Activated CD4-positive, alpha-beta T cell treated with anti-CD3 and anti-CD28 coated beads, Interleukin-2, amount 10 ng/mL, durations not matched to agents 24 days and 14 days (primary cell): ENCODE measurements at places on chromosomes 13 and 19. TPM values are rescaled to one million over a fixed set of nuclear protein-coding genes. Genes with fewer than 3 reads are reported as not detected.

Gene CLDN10
- total RNA-seq, result not detected in 2 replicates

Gene FFAR3
- 0.21 and 0.69 TPM in 2 replicates for total RNA-seq

Gene IGFL2
- total RNA-seq, result 0.33 and 0.40 TPM in 2 replicates

Gene CEACAM1
- total RNA-seq, result 8.6 and 9.0 TPM in 2 replicates

Gene PODNL1
- not detected in 2 replicates for total RNA-seq

Gene THSD1
- total RNA-seq, result 0.14 and 0.21 TPM in 2 replicates

Gene FCHO1
- total RNA-seq, result 91.9 and 96.2 TPM in 2 replicates

DNA sequence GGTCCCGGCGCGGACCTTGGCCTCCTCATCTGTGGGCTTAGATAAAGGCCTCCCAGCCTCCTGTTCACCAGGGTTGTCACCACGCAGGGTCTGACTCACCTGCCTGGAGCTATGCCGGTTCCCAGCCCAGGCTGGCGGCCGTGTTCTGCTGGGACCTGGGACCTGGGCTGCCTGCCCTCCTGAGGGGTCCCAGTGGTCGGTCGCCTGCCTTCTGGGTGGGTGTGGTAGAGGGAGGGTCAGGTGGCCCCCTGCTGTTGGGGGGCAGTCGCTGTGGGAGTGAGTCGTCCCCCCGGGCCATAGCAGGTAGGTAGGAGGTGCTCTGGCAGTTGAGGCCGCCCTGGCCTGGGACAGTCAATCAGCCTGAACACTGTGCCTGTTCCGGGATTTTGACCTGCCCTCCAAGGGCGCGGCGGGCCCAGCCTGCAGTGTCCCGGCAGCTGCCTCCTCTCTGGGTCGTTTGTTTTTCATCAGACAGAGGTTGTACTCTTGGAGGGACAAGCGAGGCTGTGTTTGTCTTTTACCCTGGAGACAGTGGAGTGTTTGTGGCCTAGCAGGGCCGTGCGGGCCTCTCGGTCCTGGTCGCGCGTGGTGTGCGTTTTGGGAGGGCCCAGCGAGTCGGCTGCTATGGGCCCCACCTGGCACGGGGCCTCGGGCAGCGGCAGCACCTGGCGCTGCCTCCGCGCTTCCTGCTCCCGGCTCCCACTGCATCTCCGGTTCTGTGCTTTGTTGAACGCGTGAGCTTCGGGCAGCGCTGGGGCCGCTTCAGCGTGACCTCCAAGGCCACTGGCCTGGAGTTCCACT, 2.6 kb downstream of the ADAT3 start:
- DNase-seq, result no peak

- DNase-seq, result no peak
Observed at GRCh38 chr19:13937479-13938300, 527 bp downstream of the PODNL1 start.

DNA sequence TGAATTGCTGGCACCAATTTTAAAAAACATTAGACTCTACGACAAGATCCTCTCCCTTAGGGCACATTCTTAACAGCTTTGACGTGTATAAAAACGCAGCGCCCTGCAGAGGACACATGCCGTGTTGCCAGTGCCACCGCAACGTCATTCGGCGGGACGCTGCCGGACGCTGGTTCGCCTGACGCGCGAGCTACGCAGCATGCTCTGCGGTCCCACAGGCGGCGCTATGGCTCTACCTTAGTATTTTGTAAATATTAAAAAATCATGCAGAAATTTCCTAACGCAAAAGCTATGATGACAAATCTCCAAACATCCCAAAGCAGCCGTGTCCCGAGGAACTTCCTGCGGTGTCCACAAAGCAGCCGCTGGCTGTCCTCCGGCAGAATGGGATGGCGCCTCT, 4.2 kb upstream of the ADPRHL1 start:
- DNase-seq, result no peak

DNA sequence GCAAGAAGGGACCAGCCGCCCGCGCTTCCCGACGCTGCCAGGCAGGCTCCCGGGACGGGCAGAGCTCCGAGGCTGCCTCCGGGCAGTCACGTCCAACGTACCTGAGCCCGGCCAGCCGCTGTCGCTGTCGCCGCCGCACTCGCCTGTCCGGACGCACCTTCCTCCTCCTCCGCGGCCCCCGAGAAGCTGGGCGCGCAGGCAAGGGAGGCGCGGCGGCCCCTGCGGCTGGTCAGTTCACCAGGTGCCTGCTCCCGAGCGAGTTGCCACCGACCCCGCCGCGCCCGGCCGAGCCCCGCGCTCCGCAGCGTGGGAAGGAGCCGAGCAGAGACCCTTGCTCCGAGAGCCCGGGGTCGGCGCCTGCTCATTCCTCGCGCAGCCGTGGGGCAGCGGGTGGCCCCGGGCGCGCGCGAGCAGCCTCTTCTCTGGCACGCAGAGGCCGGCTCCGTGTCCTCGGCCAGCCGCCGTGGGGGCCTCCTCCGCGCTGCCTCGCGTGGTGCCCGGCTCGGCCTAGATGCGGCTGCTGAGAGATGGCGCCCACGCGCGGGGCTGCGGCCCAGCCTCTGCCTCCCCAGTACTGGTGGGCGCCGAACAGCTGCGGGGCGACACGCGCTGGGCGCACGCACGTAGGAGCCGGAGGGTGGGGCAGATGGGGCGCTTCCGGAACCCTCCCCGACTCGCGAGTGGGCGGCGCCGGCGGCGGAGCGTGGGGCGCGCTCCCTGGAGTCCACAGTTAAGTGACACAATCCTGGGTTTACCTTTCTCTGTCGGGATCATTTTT, 419.4 kb downstream of the UQCRFS1 start:
- DNase-seq, result peak; percentile 61

- DNase-seq, result peak; percentile 66
Observed at GRCh38 chr13:50387051-50387581, 371.9 kb downstream of the KCNRG start.

DNA sequence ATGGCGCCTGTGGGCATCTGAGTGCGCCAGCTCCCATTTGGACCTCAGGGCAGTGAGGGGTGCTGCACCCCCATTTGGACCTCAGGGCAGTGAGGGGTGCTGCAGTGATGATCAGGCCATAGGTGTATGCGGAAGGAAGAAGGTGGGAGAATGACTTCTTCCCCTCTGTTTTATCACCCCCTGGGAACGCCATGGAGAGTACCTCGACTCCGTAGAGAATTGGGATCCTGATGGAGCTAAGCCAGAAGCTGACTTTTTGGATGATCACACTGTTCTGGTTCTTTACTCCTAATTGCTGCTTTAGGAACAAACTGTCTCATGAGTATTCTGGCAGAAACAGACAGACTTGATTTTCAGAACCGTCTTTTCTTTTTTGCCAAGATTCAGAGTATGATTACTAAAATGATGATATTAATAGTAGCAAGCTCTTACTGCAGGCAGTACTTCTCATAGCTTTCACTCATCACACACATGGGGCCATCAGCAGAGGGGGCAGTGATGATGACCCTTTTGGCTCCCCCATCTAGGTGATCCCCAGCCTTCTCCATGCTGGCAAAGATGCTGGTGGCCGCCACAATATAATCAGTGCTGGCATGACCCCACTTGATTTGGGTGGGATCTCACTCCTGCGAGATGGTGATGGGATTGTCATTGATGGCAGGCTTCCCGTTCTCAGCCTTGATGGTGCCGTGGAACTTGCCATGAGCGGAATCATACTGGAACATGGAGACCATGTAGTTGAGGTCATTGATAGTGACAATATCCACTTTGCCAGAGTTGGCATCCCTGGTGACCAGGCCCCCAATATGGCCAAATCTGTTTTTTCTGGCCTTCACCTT, 10.3 kb upstream of the UBAC2 start:
- DNase-seq, result no peak

DNA sequence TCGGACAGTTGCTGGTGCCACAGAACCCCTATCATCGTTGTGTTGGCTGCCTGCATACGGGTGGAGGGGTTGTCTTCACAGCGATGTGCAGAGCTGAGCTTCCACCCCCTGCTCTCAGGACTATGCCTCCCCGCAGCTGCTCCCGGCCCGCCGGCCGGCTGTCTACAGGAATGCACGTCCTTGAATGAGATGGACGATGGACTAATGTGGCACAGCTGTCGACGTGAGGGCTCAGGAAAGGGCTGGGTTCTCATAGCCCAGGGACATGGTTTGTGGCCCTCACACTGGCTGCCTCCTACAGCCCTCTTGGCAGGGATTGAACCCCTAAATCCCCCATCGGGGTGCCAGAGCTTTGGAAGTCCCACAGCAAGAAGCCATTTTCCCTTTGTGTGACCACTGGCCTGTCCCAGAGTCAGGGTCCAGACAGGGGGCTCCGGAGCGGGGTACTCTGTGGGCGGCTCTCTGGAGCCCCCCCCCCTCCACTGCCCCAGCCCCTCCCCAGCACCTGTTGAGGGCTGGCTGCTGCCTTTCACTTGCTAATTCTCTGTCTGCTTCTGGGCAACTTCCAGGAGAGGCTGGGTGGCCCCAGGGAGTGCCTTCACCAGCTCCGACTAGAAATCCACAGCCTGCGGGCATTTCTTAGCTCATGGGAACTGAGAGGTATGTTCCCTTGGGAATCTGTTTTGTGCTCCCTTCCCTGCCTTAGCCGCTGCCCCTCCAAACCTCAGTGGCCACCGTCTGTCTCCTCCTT, 40.2 kb downstream of the TSSK6 start:
- no peak for DNase-seq

- no peak for DNase-seq
Observed at GRCh38 chr19:2587001-2587719, 111.2 kb downstream of the GADD45B start.

- DNase-seq, result no peak
Observed at GRCh38 chr13:108494991-108495645, 134.3 kb upstream of the MYO16 start.

DNA sequence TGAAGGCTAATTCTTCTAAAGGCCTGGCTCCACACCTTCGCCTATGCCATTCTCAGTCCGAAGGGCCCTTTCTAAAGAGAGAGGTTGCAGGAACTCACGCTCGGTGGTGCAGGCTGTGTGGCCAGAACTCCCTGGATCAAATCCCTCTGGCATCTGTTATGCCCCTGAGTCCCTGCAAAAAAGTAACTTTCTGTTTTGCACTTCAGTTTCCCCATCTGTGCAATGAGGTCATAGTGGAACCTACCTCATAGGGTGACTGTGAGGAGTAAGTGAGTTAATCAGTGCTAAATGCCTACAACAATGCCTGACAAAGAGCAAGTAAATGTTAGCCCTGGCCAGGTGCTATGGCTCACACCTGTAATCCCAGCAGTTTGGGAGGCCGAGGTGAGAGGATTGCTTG, 7.3 kb downstream of the IGSF23 start:
- DNase-seq, result no peak

DNA sequence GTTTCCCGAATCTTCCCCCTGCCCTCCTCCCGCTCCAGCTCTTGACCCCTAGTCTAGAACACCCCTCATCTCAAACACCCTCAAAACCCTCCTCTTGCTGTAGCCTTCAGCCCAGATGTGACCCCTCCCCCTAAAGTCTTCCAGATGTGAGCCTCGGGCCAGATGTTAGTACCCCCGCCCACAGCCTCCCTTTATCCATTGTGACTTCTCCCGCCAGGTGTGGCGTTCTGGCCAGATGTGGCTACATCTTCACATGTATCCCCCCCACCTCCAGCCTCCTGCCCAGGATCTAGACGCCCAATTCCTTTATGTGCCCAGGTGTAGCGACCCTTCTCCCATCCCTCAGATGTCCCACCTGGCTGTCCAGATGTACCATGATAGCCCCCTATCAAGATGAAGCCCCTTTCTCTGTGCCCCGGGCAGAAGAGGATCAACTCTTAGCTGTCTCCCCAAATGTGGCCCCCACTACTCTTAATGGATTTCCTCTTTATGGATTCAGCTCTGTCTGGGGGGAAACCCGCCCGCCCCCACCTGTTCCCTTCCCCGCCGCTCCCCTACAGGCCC, 517 bp upstream of the LTBP4 start:
- no peak for DNase-seq

GRCh38 chr13:45564133-45564776, 51.3 kb downstream of the ERICH6B start:
- DNase-seq, result no peak

DNA sequence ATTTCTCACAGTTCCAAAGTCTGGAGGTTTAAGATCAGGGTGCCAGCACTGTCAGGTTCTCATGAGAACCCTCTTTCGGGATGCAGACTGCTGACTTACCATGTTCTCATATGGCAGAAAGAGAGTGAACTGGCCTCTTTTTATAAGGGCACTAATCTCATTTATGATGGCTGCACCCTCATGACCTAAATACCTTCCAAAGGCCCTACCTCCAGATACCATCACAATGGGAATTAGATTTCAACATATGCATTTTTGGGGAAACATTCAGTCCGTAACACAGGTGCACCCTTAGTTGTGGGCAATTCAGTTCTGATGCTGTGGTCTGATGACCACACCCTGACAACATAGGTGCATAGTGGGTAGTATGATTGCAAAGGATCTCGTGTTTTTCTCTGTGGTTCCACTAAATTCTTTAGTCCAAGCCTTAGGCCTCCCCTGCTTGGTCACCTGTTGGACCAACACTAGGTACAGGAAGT, 33.3 kb downstream of the GARRE1 start:
- DNase-seq, result no peak

DNA sequence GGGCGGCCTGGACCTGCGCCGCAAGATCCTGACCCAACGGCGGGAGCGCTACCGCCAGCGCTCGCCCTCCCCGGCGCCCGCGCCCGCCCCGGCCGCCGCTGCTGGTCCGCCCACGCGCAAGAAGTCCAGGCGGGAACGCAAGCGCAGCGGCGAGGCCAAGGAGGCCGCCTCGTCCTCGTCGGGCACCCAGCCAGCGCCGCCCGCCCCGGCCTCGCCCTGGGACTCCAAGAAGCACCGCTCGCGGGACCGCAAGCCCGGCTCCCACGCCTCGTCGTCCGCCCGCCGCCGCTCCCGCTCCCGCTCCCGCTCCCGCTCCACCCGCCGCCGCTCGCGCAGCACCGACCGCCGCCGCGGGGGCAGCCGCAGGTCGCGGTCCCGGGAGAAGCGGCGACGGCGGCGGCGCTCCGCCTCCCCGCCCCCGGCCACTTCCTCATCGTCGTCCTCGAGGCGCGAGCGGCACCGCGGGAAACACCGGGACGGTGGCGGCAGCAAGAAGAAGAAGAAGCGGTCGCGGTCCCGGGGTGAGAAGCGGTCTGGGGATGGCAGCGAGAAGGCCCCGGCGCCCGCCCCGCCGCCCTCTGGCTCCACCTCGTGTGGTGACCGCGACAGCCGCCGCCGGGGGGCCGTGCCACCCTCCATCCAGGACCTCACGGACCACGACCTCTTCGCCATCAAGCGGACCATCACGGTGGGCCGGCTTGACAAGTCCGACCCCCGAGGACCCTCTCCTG, 10.0 kb downstream of the SCAF1 start:
- DNase-seq, result no peak

GRCh38 chr13:39815345-39816111, 160.1 kb downstream of the COG6 start:
- DNase-seq, result no peak

GRCh38 chr13:59607780-59608233, 555.9 kb downstream of the DIAPH3 start:
- DNase-seq, result no peak

DNA sequence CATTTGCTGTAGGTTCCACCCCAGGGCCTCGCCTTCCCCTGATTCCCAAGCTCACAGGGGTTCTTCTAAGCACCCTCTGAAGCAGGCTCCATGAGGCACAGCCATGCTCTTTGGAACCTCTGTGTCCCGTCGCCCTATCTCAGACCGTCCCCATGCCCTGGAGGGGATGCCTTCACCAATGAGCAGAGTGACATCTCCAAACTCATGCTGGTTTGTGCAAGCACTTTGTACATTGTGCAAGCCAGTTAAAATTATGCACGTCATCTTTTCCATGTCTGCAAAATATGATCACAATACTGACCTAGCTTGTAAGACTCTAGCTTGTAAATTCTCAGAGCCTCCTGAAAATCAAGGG, 46.5 kb upstream of the RAP2A start:
- no peak for DNase-seq
